ENCODE measurements at places on chromosomes 6 and 20. TPM values are rescaled to one million over a fixed set of nuclear protein-coding genes. Genes with fewer than 3 reads are reported as not detected.

Gene CASP8AP2
- total RNA-seq: 16.3 TPM

GRCh38 chr20:13430346-13431002 is 208.3 kb downstream of the TASP1 start:
- H3K4me3 ChIP-seq: no peak overlapping the region
- H3K27me3 ChIP-seq: no peaks in the 10 kb centered on the region
- no peak for DNase-seq
- no peak overlapping the region for H3K27ac ChIP-seq
- no peaks in the 10 kb centered on the region for H3K4me1 ChIP-seq

GRCh38 chr6:70973604-70974003 is 16.7 kb upstream of the B3GAT2 start:
- H3K36me3 ChIP-seq: no peaks in the 10 kb centered on the region
- H3K4me1 ChIP-seq: no peaks in the 10 kb centered on the region
- no peak overlapping the region for H3K27ac ChIP-seq
- no peak for DNase-seq
- no peaks in the 10 kb centered on the region for H3K27me3 ChIP-seq

Gene OR2J3
- total RNA-seq: not detected

Gene SMOC2
- 203 TPM for total RNA-seq

Gene ANGPT4
- total RNA-seq: 0.19 TPM

GRCh38 chr6:33419580-33420490 is at the start of gene SYNGAP1:
Gene SYNGAP1, plus strand, starts transcription at chr6:33420065. Its CDS starts 200 bp downstream, at chr6:33420265.
- H3K27ac ChIP-seq: no peak within 1 kb of the TSS
- H3K36me3 ChIP-seq: no peaks in the 10 kb centered on the region
- H3K4me1 ChIP-seq: peaks cover 3% of the 10 kb centered on the region
- peak; percentile 81 for DNase-seq
- H3K27me3 ChIP-seq: no peaks in the 10 kb centered on the region
- peak within 1 kb of the TSS; percentile 60 for H3K4me3 ChIP-seq

Gene CCN5
- total RNA-seq: 59.4 TPM

- H3K4me1 ChIP-seq: no peaks in the 10 kb centered on the region
- DNase-seq: no peak
- H3K27me3 ChIP-seq: no peaks in the 10 kb centered on the region
- H3K4me3 ChIP-seq: no peak overlapping the region
- H3K36me3 ChIP-seq: no peaks in the 10 kb centered on the region
These were observed 31.8 kb downstream of the CTCFL start for GRCh38 chr20:57493091-57493615.

DNA sequence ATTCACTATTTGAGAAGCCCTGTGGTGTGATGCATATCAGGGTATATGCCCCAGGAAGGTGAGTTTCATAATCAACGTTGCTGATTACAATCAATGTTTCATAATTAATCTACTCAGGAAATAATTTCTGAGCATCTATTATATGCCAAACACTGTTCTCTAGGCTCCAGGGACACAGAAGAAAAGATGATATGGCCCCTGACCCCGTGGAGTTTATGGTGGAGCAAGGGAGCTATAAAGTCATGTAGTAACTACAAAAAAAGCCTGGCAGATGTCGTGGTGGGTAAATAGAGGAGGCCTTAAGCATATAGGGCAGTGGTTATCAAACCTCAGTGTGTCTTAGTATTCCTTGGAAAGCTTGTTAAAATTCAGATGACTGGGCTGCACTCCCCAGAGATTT is 40.1 kb upstream of the BCAS1 start:
- no peak overlapping the region for H3K27ac ChIP-seq
- H3K4me1 ChIP-seq: no peaks in the 10 kb centered on the region
- H3K4me3 ChIP-seq: no peak overlapping the region
- H3K36me3 ChIP-seq: no peaks in the 10 kb centered on the region
- no peaks in the 10 kb centered on the region for H3K27me3 ChIP-seq
- no peak for DNase-seq

DNA sequence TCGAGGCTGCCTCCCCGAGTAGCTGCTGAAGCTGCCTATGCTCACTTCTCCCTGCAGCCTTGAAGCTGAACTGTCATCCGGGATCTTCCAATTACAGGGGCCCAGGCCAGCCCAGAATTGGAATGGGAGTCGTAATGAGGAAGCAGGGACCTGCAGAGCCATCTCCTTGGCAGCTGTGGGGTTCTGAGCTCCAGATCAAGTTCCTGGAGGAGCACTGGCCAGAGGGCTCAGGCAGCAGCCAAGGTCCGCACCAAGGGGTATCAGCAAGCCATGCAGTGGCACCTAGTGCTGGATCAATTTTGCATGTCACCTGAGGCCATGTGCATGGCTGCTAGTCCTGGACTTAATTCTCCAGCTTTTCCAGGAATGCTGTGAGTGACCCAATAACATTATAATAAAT is 163.2 kb upstream of the TSHZ2 start:
- no peak overlapping the region for H3K27ac ChIP-seq
- DNase-seq: no peak
- H3K4me3 ChIP-seq: no peak overlapping the region
- peaks cover 2% of the 10 kb centered on the region for H3K27me3 ChIP-seq

- H3K36me3 ChIP-seq: no peaks in the 10 kb centered on the region
- no peak overlapping the region for H3K4me3 ChIP-seq
- H3K27me3 ChIP-seq: no peaks in the 10 kb centered on the region
- no peak overlapping the region for H3K27ac ChIP-seq
These were observed 124.6 kb downstream of the FOXA2 start for GRCh38 chr20:22459754-22460153.

Gene ANKEF1
- total RNA-seq: 2.3 TPM

- H3K27ac ChIP-seq: no peak overlapping the region
- H3K27me3 ChIP-seq: no peaks in the 10 kb centered on the region
- H3K4me3 ChIP-seq: no peak overlapping the region
- no peaks in the 10 kb centered on the region for H3K36me3 ChIP-seq
These were observed 103.1 kb upstream of the TBX18 start for GRCh38 chr6:84867521-84867920.

- no peaks in the 10 kb centered on the region for H3K36me3 ChIP-seq
- no peak overlapping the region for H3K27ac ChIP-seq
- H3K4me1 ChIP-seq: no peaks in the 10 kb centered on the region
- H3K27me3 ChIP-seq: peaks cover 6% of the 10 kb centered on the region
- no peak overlapping the region for H3K4me3 ChIP-seq
- no peak for DNase-seq
These were observed 716 bp upstream of the HLA-DQB2 start for GRCh38 chr6:32764048-32764447.

DNA sequence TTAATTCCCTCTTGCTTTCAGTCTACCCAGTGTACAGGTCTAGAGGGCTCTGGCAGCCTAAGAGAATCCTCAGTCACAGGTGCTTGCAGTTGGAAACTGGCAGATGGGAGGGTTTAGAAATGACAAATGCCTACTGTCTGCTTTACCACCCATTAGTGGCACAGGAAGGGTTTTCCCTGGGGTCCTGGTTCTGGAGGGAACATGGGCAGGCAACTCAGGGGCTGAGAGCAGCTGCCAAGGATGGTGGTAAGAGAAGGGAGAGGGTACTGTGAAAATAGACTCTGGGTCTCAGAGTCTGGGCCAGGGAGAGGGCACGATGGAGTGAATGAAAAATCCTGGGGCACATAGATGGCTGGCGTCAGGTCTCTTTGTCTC is 103.5 kb downstream of the TCP11 start:
- no peak for DNase-seq

Gene BPIFA1
- total RNA-seq: not detected

DNA sequence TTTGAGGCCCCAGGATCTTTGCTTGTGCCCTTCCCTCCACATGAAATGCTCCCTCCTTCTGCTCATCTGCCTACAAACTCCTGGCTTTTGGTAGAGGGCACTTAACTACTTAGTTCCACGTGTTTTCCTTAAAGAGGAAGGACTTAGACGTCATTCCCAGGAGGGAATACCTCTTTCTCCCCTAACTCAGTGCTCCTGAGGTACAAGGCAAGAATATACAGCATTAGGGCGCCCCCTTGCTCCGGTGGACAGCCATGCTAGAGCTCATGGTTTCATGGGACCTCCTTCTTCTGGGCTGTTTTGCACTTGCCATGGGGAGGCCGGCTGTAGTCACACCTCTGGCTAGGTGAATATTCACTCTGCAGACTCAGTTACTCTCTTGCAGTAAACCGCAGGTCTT is 93.8 kb upstream of the LY86 start:
- H3K4me3 ChIP-seq: no peak overlapping the region
- H3K4me1 ChIP-seq: no peaks in the 10 kb centered on the region
- no peak overlapping the region for H3K27ac ChIP-seq
- H3K36me3 ChIP-seq: no peaks in the 10 kb centered on the region
- DNase-seq: peak; percentile 77

DNA sequence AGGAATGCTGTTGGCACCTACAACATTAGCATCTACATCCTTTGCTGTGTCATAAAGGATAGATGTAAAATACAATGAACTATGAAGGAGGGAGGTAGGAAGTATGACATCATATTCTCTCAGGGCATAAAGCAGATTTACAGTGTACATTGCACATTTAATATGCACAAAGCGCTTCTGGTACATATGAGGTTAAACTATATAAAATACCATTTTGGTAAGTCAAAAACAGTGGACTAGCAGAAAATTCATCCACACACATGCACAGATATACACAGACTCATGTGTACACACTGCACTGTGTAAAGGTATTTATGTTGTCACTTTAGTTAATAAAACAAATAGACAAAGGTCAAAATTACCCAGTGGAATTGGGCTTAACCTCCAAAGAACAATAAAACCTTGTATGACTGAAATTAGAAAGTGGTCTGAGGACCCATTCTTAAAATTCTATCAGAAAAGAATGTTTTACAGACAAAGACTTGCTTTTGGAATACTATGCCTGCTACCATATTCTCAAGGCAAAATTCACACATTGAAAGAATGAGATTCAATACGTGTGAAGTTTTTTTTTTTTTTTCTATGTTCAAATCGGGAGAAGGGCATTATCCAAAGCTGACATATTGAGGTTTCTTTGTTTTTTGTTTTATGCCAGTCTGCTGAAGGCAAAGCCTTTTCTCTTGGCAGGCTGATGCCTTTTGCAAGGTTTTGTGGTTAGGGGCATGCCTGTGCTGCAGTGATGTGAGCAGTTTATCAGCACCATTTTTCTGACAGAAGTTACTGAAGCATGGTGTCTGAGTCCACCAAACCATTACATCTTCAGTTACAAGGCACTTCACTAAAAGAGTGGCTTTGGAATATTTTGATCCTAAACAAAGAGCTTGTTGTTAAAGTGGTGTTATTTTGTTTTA is 199.0 kb downstream of the PLCB1 start:
- H3K4me3 ChIP-seq: no peak overlapping the region
- no peaks in the 10 kb centered on the region for H3K4me1 ChIP-seq
- no peaks in the 10 kb centered on the region for H3K27me3 ChIP-seq

DNA sequence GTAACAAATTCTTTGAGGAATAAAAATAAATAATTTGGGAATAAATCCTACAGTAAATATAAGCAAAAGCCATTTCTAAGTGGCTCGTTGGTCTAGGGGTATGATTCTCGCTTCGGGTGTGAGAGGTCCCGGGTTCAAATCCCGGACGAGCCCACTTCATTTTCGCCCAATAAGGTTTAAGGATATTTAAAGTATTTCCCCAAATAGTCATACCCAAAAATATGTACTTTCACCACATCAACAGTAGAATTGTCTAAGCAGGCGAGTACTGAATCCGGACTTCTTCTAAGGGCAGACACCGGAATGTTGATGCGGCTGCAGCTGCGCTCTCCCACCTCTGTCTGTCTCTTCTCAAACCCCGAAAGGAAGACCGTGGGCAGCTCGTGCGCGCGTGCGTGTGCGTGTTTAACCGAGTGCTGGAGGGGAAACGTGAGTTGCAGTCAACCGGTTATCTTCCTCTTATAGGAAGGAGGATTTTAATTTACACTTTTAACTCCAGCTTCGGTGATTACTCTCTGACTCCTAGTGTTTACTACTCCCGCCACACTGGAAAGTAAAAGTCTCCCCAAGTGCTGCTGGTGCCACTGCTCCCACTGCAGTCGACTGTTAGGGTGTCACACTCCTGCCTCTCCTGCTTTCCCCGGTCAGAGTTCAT is 155.7 kb upstream of the PRSS16 start:
- no peak overlapping the region for H3K27ac ChIP-seq
- no peaks in the 10 kb centered on the region for H3K4me1 ChIP-seq
- no peak overlapping the region for H3K4me3 ChIP-seq
- no peak for DNase-seq
- peaks cover 2% of the 10 kb centered on the region for H3K27me3 ChIP-seq
- H3K36me3 ChIP-seq: no peaks in the 10 kb centered on the region

DNA sequence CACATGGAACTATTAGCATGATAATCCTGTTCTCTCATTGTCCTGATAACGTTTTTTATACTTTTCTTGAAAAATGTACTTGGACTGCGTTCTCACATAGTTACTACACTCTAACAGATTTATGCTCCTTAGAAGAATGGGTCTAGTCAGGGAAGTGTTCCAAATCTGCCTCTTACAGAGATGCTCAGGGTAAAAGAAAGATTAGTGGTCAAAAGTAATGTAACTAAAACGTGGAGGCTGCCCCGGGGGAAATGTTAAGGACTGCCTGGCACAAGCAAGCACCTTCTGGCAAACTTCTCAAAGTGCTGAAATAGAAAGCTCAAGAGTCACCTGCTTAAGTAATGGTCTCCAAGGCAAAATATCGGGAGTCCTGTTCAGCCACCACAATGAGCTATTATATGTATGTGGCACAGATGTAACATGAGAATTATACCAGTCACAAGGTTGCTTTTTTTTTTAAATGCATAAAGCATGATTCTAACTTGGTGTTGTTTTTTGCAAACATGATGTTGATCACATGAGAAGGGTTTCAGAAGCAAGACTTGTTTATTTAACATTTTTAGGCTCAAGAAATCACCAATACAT is 244.5 kb upstream of the JARID2 start:
- no peak overlapping the region for H3K27ac ChIP-seq
- no peaks in the 10 kb centered on the region for H3K36me3 ChIP-seq
- H3K4me3 ChIP-seq: no peak overlapping the region
- H3K4me1 ChIP-seq: no peaks in the 10 kb centered on the region

- no peak overlapping the region for H3K4me3 ChIP-seq
- H3K4me1 ChIP-seq: no peaks in the 10 kb centered on the region
- no peak overlapping the region for H3K27ac ChIP-seq
- DNase-seq: no peak
- H3K27me3 ChIP-seq: no peaks in the 10 kb centered on the region
These were observed 47.6 kb upstream of the ZNF337 start for GRCh38 chr20:25744261-25744660.

DNA sequence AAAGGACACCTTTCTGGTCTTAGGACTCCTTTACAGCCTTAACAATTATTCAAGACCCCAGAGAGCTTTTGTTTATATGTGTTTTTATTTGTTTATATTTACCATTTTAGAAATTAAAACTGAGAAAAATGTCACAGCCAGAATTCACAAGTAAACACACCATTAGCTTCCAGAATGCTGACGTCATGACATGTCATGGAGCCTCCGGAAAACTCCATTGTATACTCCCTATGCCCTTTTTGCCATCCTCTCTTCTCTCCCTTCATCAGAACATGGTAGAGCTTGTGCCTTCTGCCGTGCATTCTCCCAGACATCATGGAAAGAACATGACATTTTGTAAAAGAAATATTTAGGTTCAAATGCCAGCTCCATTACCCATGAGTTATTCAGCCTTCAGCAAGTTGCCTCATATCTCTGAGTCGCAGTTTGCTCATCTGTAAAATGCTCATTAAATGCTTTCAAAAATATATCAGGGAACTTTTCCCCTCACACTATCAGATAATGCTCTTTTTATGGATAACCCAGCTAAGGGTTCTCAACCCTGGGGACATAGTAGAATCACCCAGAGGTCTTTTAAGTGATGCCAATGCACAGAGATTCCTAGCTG is 27.8 kb downstream of the TNFAIP3 start:
- H3K27ac ChIP-seq: no peak overlapping the region
- H3K4me3 ChIP-seq: no peak overlapping the region
- no peaks in the 10 kb centered on the region for H3K4me1 ChIP-seq

Data from aorta (tissue), 5 donors.